ENCODE measurements at places on chromosomes 4 and X.

DNA sequence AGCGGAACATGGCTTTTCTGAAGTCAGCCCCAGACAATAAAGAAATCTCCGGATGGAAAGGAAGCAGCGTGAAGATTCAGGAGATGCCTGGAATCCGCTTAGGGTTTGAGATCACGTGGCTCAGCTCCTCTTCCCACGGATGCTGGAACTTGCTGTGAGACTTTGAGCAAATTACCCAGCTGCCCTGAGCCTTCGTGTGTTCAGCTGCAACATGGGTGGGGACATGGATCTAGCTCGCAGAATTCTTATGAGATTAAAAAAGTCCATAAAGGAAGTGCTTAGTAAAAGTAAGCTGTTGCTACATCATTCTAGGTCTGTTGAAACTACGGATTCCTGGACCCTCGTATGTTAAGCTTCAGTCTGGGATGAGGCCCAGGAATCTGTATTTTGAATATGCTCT, 55.7 kb upstream of the STIM2 start:
- DNase-seq, result no peak

- DNase-seq, result no peak
Observed at GRCh38 chr4:86011117-86011516, 348.7 kb downstream of the MAPK10 start.

DNA sequence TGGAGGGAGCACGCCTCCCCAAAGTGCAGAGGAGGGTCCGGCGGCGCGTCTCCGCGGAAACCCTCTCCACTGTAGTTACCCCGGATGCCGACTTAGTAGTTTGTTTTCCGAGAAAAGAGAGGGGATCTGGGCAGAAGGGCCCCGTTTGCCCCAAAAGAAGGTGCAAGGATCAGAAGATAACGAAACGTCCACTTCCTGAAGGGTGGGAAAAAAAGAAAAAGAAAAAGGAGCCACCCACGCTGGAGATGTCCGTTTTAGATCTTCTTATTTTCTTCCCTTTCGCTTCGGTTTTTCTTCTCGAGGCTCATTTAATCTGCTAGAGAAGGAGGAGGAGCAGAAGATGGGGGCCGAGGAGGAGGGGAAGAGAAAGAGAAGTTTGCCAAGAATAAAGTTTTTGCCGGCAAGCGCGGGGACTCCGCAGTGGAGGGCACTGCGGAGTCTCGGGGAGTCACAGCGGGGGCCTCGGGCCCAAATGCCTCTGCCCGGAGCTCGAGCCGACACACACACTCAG, 517 bp downstream of the LEF1 start:
- DNase-seq, result no peak

GRCh38 chr4:25104591-25104990, 55.7 kb downstream of the SEPSECS start:
- DNase-seq, result no peak

GRCh38 chrX:1147611-1148515, 64.6 kb downstream of the CRLF2 start:
- DNase-seq, result no peak

DNA sequence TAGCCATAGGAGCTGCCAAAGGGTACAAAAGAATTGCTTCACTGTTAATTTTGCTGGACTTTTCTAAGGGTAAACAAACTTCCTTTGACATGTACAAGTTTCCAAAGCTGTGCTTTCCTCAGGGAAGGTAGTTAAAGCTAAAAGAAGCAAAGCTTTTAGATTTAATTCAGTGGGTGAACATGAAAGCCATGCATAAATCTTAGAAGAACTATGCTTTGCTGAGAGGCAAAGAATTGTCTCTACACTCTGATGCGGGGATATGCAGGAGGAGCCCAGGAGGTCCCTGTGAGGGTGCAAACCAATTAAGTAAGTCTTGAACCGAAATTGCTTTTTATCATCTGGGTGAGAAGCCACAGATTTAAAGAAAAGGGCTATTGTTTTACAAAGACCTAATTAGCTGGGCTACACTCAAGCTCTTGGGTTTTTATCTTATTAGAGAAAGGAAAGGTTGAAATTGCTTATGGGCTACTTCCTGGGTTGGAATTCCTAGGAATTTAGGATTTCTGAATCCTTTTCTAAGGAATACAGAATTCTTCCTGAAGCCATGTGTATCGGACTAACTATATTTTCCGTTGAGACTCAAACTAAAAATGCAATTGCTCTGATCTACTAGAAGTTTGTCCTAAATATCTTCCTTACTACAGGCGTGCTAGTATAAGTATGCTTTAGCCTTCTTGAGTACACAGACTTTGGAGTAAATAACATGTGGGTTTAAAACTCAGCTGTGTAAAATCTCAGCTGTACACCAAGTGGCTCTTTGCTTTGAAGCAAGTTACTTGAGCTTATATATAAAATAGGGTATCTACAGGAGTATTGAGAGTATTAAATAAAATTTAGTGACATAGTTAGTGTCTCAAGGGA, 188.4 kb upstream of the ANK2 start:
- no peak for DNase-seq

GRCh38 chr4:122705009-122705408, 27.5 kb upstream of the BBS12 start:
- DNase-seq, result no peak

- no peak for DNase-seq
Observed at GRCh38 chrX:1072637-1073377, 139.6 kb downstream of the CRLF2 start.

DNA sequence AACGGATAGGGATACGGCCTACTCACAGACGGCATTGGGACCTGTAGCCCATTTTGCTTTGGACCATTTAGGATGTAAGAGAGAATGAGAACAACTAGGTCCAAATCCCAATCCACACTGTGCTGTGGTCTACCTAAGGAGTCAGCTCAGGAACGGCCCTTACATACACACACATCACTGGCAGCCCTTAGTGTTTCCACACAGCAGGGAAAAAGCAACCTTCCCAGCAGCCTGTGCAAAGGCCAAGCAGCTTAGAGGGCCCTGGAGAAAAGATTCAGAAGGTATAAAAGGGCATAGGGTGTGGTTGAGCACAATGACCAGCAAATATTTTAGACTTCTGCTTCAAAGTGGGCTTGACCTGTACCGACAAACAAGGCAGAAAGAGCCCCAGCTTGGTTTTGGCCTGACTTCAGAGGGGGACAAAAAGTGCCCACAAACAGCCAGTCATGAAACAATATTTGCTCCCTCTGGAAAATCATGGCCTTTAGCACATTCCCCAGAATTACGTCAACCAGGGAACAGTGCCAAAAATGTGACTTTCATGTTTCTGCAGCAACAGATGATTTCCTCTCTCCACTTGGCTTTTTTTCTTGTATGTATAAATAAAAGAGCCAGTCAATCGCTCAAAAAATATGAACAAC, 359.5 kb upstream of the FGF16 start:
- no peak for DNase-seq

- no peak for DNase-seq
Observed at GRCh38 chr4:140609548-140610425, 41.0 kb upstream of the UCP1 start.

GRCh38 chrX:10395179-10395578, 225.2 kb downstream of the MID1 start:
- DNase-seq, result no peak

DNA sequence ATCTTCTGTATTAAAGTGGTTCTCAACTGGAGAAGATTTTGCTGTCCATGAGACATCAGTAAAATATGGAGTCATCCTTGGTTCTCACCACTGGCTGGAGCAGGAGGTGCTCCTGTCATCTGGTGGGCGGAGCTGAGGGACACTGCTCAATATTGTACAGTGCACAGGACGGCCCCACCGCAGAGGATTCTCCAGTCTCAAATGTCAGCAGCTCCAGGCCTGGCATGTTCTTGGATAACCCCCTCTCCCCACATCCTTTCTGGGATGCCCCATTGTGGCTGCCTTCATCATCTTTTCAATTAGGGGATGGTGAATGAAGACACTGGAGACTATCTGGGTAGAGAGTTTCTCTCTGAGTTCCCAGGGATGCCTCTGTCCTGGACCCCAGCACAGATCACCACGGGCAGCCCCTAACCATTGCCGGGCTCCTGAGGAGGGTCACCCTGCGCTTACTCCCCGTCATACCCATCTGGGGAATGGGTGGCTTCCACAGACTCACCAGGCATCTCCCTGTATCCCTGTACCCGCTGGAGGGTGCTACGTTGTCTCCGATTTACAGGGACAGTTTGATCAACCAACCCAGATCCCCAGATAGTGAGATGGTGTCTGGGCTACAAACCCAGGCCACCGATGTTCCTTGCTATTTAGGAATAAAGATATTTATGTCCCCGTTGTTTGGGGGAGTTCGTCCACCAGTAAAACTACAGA, 21.9 kb upstream of the P2RY8 start:
- DNase-seq, result no peak

GRCh38 chrX:79231662-79232061, 87.2 kb downstream of the GPR174 start:
- no peak for DNase-seq

DNA sequence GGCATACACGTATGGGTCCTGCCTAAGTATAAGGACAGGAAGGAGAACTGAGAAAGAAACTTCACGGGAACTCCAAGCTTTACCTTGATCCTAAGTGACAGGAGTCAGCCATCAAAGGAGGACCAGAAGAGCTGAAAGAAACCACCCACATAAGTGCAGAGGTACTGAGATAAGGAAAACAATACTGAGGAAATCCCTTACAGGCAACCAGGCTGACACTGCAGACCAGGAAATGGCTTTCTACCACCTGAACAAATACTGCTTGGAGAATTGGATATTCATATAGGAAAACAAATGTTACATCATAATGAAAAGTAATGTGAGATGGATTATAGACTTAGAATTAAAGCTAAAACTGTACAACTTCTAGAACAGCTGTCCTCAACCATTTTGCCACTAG, 127.0 kb downstream of the IL15 start:
- DNase-seq, result no peak

- peak; percentile 73 for DNase-seq
Observed at GRCh38 chr4:56907489-56908205, at the start of gene REST. TSS of gene REST (plus strand) at chr4:56907900. CDS start at chr4:56910639, 2,739 bp downstream.

DNA sequence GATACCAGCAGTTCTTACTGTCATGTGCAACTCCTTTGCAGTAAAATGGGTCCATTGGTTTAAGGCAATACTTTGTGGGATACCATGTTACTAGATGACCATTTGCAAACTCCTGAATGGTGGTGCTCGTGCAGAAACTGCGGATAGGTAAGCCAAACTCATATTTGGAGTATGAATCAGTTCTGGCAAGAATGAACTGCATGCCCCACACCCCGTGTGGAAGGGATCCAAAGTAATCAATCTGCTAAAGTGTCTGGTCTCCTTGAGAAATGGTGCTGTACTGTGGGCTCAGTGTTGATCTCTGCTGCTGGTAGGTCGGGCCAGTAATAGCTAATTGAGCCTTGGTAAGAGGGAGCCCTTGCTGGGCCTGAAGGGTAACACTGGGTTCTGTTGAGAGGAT, 4.2 kb upstream of the TAB3 start:
- DNase-seq, result no peak

DNA sequence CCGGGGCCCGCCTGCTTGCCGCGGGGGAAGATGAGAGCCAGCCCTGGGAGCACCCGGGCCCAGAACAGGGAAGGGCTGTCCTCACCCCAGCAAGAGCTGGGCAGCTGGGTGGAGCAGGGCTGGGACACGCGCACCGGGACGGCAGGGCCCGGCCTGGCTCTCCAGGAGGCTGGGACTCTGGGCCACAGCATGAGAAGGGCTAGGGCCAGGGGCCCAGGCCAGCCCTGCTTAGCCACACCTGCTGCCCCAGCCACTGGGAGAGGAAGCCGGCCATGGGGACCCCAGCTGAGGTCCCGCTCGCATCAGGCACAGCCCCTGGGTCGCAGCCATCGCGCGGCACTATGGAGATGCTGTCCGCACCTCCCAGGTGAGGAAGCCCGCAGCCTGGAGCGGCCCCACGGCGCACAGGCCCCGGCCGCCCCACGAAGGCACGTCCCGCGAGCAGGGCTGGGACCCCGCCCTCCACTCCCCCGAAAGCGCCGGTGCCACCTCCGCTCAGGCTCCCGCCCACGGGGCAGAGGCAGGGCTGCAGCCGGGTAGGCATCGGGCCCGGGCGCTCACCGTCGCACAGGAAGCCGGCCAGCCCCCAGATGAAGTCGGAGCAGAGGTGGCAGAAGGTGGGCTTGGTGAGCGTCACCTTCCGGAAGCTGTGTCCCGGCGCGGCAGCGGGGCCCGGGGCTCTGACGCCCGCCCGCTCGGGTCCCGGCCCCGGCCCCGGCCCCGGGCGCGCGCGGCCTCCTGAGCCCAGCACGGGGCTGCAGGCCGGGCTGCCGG, 531 bp downstream of the DGKQ start:
- no peak for DNase-seq

- no peak for DNase-seq
Observed at GRCh38 chr4:188175288-188175687, 36.0 kb downstream of the TRIML1 start.

DNA sequence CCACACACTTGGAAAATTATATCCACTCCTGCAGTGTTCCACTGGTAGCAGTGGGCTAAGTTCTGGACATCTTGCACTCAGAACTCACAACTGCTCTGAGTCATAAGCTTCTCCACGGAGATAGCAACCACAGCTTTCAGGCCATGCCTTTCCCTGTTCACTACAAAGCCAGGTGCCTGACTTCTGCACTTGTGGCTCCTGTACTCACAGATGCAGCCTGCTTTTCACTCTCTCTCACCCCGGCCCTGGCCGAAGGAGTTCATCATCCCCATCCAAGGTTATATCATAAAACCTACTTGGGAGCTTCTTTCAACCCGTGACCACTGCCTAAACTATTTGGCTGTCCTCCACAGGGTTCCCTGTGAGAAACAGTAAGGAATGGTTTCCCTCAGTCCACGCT, 999.4 kb downstream of the GLUD2 start:
- no peak for DNase-seq

GRCh38 chr4:152534541-152535359, 1.1 kb downstream of the FBXW7 start:
- DNase-seq, result no peak

DNA sequence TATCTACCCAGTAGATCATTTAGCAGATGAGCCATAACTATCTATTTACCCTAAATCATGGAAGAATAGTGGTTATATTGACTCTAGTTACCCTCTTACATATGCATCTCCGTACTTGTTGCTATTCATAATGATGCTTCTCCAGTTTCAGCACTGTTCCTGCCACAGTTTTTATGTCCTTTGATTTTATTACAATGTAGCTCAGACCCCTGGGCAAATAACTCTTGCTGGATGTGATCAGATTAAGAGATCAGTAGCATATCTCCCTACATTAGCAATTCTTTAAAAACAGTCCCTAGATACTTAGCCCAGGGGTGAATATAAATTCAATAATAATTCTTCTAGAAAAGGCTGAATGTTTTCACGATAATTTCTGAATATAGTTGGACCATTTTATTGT, 696.5 kb downstream of the ADGRL3 start:
- DNase-seq, result no peak

Data from C1 segment of cervical spinal cord (tissue), 14 donors.